ENCODE measurements at places on chromosomes 4 and X.

- no peak for DNase-seq
Observed at GRCh38 chr4:104938624-104939023, 208.1 kb upstream of the TET2 start.

DNA sequence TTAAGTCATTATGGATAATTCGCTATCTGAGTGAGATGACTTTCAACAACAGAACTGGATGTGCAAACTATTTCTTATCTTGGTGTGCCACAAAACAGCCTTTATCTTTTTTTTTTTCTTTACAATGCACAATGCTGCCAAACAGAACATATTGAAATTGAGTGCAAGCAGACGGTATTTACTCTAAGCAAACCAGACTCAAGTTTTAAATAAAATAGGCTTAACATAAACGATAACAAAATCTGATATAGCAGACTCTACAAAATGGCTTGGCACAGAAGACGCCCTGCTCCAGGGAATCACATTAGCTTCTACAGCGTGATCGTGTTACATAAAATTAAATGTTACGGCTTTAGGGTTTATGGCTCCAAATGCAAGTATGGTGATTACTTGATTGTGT is 9.6 kb upstream of the STK32B start:
- no peak for DNase-seq

DNA sequence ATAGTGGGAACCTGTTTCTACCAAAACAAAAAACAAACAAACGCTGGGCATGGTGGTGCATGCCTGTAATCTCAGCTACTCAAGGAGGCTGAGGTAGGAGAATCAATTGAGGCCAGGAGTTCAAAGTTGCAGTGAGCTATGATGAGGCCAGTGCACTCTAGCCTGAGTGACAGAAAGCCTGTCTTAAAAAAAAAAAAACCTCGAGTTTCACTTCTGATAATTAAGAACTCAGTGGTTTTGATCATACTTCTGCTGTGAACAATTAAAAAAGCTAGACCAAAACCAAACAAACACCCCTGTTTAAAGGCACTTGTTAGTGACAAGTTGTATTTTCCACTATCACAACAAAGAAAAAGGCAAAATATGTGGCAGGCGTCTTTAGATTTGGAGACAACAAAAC is 15.0 kb upstream of the UBE2D3 start:
- DNase-seq: no peak

DNA sequence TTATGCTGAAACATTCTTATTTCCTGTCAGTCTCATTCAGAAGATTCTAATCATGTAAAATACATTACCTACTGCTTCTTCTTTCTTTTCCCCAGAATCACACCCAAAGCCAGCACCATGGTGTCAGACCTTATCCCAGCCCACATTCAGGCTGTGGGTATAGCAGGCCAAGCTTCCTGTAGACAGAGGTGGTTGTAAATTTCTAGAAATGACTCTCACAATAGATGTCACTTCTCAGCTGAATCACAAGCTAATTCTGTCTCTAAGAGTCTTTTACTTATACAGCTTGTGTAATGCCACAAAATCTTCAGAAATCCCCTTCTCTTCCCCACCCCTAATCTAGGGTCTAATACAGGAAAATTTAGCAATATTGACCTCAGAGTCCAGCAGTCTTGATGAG is 239.6 kb downstream of the PARM1 start:
- no peak for DNase-seq

GRCh38 chr4:36269101-36269500 is 12.3 kb upstream of the DTHD1 start:
- no peak for DNase-seq

- DNase-seq: no peak
Observed at GRCh38 chr4:127799711-127800110, 17.6 kb downstream of the HSPA4L start.

GRCh38 chr4:26271703-26272102 is 49.1 kb upstream of the RBPJ start:
- no peak for DNase-seq

GRCh38 chr4:188021548-188022249 is 26.1 kb downstream of the ZFP42 start:
- DNase-seq: no peak

- DNase-seq: no peak
Observed at GRCh38 chrX:107213477-107213876, 7.1 kb downstream of the DNAAF6 start.

DNA sequence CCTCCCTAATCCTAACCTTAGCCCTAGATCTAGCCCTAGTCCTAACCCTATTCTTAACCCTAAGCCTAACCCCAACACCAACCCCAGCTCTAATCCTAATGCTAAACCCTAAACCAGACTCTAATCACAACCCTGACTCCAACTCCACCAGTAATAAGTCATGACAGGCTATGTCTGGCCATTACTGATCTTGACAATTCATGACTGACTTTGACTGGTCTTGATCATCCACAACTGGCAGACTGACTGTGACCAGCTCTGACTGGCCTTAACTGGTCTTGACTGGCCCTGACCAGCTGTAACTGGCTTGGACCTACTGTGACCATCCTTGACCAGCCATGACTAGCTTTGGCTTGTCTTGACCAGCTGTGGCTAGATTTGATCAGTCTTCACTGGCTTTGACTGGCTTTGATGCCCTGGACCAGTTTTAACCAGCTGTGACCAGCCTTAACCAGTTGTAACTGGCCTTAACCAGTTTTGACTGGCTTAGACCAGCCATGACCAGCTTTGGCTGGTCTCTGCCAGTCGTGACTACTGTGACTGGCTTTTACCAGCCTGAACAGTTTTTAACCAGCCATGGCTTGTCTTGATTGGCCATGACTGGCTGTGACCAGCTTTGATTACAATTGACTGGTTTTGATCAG is 68.4 kb downstream of the RLIM start:
- DNase-seq: no peak

- DNase-seq: no peak
Observed at GRCh38 chrX:12903646-12904045, 2.8 kb upstream of the TLR8 start.

- DNase-seq: no peak
Observed at GRCh38 chr4:65737672-65738071, 67.4 kb upstream of the EPHA5 start.

DNA sequence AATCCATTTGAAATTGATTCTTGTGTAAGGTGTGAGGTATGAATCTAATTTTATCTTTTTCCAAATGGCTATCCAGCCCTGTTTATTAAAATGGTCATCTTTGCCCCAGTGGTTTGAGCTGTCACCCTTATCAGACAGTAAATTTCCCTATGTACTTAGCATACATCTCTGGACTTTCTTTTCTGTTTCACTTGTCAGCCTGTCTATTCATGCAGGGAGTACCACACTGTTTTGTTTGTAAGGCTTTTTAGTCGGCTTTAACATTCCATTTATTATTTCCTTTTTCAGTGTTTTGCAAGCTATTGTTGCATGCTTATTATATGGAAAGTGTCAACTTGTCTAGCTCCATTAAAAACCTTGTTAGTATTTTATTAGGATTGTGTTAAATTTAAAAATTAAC is 155.8 kb downstream of the STAG2 start:
- no peak for DNase-seq

DNA sequence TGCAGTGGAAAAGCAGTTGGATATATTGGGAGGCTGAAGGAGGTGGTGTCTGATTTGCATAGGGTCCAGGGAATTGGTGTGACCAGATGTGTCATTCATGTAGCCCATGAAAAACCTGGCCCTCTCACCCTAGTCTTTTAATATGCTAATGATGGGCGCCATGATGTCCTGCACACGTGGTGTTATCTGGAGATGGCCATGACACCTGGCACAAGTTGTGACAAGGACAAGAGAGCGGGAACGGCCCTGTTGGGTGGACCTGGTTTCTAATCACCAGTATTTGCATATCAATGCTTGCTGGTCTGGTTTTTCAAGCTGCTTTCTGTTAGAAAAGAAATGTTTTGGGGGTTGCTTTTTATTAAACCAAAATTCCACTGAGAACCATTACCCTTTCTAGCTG is 87.4 kb downstream of the ZXDA start:
- DNase-seq: no peak

GRCh38 chr4:68963374-68963773 is 11.8 kb upstream of the UGT2A3 start:
- no peak for DNase-seq

- no peak for DNase-seq
Observed at GRCh38 chr4:7552466-7552865, 117.7 kb upstream of the PSAPL1 start.

DNA sequence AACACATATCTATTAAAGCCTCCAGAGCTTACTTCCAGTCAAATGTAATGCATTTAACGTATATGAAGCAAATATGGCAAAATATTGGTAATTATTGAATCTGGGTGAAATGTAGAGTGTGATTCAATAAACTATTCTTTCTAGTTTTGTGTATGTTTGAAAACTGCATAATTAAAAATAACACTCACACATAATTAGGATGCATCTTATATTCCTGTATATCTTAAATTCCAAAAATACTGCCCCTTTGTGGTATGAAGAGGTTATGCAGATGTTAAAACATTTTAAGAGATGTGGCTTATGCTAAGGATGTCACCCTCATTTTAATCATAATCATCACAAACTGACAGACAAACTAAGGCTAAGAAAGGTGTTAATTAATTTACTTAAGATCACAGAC is 182.9 kb downstream of the COX18 start:
- DNase-seq: no peak

- DNase-seq: no peak
Observed at GRCh38 chr4:155426953-155427352, 50.2 kb upstream of the MAP9 start.

- no peak for DNase-seq
Observed at GRCh38 chr4:73664470-73664869, 44.2 kb upstream of the RASSF6 start.

DNA sequence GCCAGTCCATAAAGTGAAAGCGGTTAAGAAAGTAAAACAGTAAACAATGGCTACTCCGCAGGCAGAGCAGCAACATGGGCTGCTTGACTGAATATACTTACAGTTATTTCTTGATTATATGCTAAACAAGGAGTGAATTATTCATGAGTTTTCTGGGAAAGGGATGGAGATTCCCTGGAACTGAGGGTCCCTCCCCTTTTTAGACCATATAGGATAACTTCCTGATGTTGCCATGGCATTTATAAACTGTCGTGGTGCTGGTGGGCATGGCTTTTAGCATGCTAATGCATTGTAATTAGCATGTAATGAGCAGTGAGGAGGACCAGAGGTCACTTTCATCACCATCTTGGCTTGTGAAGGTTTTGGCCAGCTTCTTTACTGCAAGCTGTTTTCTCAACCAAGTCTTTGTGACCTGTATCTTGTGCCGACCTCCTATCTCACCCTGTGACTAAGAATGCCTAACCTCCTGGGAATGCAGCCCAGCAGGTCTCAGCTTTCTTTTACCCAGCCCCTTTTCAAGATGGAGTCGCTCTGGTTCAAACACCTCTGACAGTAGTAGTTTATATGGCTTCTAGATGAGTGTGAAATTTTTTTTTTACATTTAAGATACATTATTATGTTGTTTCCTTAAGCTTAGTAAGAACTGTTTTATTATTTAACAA is 514.8 kb upstream of the TENM3 start:
- no peak for DNase-seq

- DNase-seq: no peak
Observed at GRCh38 chr4:150769248-150769647, 187.3 kb downstream of the MAB21L2 start.

GRCh38 chrX:86047174-86047935 is at the start of gene CHM:
CHM (minus strand) TSS chrX:86047558; CDS start chrX:86047532, 26 bp downstream.
- no peak for DNase-seq

- no peak for DNase-seq
Observed at GRCh38 chr4:13212936-13213335, 271.2 kb downstream of the RAB28 start.

DNA sequence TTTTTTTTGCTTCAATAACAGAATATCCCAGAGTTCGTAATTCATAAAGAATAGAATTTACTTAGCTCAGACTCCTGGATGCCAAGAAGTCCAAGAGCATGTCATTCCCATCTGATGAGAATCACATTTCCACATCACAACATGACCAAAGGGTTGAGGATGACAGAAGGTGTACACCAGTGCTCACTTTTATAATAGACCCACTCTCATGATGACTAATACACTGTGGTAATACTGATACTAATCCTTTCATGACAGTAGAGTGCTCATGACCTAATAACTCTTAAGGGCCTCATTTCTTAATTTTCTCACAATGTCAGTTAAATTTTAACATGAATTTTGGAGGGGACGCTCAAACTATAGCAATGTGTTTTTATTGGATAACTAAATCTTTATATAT is 69.2 kb downstream of the ZNF732 start:
- DNase-seq: no peak

- no peak for DNase-seq
Observed at GRCh38 chrX:134443461-134443860, 16.5 kb upstream of the HPRT1 start.

GRCh38 chrX:119105826-119106225 is 21.8 kb downstream of the KIAA1210 start:
- DNase-seq: no peak

DNA sequence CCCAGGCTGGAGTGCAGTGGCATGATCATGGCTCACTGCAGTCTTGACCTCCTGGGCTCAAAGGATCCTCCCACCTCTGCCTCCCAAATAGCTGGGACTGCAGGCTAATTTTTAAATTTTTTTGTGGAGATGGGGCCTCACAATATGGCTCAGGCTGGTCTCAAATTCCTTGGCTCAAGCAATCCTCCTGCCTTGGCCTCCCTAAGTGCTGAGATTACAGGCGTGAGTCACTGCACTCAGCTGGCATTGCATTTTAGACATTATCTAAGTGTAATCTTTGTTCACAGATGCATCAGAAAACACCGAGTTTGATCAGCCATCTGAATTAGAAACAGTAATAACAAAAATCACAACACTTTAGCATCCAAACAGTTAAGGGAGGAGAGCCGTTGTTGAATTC is 53.4 kb upstream of the CBR4 start:
- DNase-seq: no peak

GRCh38 chrX:2311501-2311900 is 189.3 kb downstream of the DHRSX start:
- no peak for DNase-seq

DNA sequence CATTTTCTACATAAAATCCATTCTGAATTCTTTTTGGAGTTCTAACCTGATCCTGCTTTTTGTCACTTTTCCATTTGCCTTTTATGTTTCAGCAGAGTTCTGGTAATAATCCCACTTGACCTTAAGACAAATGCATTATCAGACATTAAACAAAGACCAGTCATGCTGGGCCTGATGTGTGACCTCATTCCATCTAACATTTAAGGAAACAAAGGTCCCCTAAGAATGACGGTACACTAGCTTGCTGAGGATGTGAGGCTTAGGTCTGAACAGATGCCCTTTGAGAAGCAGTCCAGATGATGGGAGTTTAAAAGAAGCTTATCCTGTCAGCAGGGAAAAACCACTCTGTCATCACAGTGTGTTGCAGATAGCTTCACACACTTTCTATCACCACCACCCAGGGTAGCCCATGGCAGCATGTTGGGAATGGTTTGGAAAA is 38.1 kb upstream of the PDE5A start:
- DNase-seq: no peak

Data from C1 segment of cervical spinal cord (tissue), 14 donors.